ENCODE measurements at places on chromosomes 3 and 15. TPM values are rescaled to one million over a fixed set of nuclear protein-coding genes. Genes with fewer than 3 reads are reported as not detected.

Gene C15orf39
- 32.8 TPM for total RNA-seq

Gene IMPG2
- 0.04 TPM for total RNA-seq

Gene RETNLB
- not detected for total RNA-seq

Gene USP50
- total RNA-seq, result not detected

Gene RASSF1
- total RNA-seq, result 13.9 TPM

Gene ZNF620
- total RNA-seq, result 1.6 TPM

Gene GOLGA8K
- total RNA-seq, result 0.85 TPM

Gene SPATA12
- total RNA-seq, result 0.41 TPM

Gene SPATA16
- total RNA-seq, result not detected

Gene LYZL4
- total RNA-seq, result not detected

Gene GUCA1C
- not detected for total RNA-seq

Gene SCG5
- 2.3 TPM for total RNA-seq
